ENCODE measurements at places on chromosomes 6 and 20.
A peak's percentile ranks its signal among the peaks of the same experiment; 100 is the strongest.

- no peak for DNase-seq
Measured at GRCh38 chr20:52275181-52275691, 83.7 kb upstream of the ZFP64 start.

GRCh38 chr6:44030812-44031454 lies 96.3 kb downstream of the MRPL14 start:
- no peak for DNase-seq

DNA sequence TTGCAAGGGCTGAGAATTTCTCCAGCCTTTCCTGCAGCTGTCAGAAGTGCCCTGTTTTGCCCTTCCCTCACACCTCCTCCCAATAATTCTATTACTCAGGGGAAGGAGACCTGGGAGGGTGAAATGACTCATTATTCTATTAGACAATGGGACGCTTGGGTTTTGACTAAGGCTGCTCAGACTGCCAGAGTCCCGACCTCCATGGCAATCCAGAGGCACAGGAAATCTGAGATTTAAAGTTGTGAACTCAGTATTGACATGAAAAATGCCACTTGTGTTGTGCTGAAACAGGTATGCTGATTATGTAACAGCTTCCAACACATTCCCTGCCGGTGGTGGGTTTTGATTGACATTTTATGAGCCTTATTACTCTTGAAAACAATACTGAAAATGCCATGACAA lies 625.9 kb upstream of the FLRT3 start:
- DNase-seq, result no peak

- DNase-seq, result no peak
Measured at GRCh38 chr6:157106487-157106886, 216.8 kb downstream of the TMEM242 start.

DNA sequence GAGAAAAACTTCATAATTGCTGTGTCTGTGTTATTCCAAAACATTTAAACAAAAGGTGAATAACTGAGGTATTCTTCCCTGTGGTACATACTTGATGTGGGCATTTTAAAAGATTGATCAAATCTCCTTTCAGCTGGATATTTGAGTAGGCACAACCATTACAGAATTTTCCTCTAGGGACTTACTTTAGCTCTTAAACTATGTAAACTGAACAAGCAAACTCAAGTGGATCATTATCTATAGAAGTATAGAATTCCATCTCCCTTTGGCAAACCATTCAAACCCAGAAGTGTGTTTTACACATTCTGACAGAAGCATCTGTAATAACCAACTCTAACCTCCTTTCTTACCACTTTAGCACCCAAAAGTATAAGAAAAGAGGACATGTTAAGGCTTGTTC lies 241.4 kb downstream of the ESR1 start:
- no peak for DNase-seq

DNA sequence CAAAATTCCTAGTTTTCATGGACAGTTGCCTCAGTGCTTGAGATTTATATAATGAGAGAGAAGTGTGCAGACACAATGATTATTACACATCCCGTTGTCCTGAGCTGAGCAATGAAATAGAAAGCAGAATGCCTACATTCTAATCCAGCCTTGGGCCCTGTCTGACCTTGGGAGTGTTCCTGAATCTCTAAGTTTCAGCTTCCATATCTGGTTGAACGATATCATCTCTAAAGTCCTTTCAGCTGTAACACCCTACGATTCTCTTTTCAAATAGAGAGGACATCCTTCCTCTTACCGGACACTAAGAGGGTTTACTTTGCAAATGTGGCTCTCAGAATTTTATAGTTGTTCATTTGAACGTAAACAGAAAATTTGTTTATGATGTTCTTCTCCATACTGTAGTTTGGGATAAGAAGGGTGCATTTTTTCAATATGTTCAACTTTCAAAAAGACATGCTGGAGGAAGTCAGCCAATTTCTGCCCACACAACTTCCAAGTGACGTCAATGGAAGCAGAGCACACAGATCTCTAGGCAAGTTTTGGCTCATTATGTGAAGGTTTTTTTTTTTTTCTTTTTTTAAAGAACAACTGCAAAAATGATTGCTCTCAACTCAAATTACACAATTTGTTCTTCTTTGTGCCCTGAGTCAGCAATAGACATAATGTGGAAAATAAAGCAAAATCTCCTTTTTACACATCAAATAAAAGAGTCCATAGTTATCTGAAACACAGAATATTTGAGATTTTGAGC lies 50.4 kb downstream of the PDE7B start:
- DNase-seq, result no peak

DNA sequence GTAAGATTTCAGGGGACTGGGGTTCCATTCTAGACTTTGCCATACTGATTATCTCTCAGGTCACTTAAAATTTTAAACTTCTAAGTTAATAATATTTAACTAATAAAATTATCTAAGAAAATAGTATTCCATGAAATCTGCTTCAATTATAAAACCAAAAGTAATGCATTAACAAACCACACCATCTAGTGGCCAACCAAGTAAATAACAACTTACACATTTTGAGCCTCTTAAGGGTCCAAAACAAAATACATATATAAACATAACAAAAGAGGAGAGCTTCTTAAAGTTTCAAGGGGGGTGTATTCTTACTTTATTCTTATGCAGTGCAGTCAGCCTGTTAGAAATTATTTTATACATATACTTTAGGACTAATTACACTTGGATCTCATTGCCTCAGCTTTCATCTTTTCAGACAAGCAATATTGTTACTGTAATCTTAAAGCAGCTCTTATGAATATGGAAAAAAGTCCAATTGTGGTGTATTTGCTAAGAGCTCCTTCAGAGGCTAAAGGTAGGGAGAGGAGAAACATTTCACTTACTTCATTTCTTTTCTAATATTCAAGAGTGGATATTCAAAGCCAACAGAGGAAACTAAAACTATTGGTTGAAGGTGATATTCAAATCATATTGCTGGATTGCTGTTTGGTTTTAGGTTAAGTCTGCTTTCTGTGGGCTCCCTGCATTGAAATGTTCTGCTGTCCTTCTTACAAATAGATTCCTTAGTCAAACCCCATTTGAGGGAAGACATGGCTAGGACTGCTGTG lies 199.7 kb upstream of the SIM1 start:
- peak; percentile 62 for DNase-seq

GRCh38 chr20:33733654-33734576 lies 2.1 kb downstream of the ZNF341 start:
- peak; percentile 71 for DNase-seq

DNA sequence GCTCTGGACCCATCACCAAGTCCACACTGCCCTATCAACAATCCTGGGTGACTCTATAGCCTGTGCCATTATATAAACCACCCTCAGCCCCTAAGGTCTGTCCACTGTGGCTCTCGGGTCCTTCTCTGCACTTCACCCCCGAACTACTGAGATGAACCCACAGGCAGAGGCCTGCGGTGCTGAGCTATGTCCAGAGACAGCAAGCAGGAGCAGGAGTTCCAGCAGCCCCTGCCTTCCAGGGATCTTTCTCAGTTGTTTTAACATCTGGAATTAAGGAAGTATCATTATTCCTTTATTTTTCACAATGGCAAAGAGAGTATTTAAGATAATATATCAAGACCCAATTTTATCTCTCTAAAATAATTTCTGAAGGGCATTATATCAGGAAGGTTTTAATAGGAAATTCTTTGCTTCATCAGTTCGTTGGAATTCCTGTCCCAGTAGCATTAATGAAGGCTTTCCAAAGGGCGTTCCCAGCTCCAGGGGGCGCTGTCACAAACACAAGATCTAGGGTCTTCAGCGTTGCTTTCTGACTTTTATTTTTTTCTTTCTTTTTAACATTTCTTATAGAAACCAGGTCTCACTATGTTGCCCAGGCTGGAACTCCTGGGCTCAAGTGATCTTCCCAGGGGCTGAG lies 27.3 kb downstream of the RRBP1 start:
- DNase-seq, result no peak

- no peak for DNase-seq
Measured at GRCh38 chr20:58544891-58545290, 29.7 kb upstream of the APCDD1L start.

DNA sequence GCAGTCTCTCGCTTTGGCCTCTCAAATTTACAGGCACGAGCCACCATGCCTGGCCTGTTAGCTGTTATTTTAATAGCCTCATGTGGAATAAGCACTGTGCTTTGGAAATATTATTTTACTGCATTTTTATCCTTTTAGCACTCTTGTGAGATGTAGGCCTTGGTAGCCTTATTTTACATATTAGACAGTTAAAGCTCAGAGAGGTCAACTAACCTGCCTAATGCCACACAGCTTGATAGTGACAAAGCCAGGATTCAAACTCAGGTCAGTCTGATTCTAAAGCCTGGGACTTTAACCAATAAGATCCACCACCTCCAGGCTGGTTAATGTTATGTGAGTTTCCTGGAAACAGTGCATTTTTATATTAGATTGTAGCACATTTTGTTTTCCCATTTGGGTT lies 9.5 kb downstream of the TNFAIP3 start:
- DNase-seq, result no peak

- no peak for DNase-seq
Measured at GRCh38 chr6:21845018-21845417, 251.5 kb downstream of the SOX4 start.

DNA sequence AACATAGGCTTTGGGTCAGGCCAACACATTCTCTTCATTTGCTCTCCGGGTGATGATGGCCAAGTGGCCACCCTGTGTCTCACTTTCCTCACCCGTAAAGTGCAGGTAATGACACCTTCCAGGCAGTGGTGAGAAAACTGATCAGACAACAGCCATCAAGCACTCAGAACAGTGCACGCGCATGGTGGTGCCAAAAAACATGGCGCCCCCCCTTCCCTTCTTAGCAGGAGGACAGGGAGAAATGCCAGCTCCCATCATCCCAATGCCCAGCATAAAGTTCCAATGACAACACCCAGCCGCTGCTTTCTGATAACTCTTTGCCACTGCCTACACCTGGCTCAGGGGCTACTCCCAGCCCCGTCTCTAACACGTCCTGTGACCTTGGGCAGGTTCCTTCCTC lies 8.4 kb downstream of the BPIFB1 start:
- DNase-seq, result no peak

DNA sequence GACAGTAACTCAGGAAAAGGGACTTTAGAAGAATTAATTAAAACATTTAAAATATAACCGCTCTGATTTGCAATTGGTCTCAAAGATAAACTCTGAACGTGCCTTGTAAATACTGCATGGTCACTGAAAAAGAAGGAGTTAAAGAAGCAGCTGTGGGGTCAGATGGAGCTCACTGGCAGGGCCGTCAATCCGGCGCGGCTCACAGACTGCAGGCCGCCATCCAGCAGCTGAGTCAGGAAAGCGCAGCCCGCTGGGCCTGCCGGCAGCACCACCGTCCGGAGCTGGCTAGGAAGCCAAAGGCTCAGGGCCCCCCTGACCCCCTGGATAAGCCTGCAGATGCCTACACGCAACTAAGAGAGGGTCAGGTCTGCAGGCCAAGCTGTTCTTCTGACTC lies 54.2 kb upstream of the FRMD1 start:
- DNase-seq, result no peak

GRCh38 chr6:25934156-25934555 lies 3.7 kb upstream of the SLC17A2 start:
- DNase-seq, result no peak

DNA sequence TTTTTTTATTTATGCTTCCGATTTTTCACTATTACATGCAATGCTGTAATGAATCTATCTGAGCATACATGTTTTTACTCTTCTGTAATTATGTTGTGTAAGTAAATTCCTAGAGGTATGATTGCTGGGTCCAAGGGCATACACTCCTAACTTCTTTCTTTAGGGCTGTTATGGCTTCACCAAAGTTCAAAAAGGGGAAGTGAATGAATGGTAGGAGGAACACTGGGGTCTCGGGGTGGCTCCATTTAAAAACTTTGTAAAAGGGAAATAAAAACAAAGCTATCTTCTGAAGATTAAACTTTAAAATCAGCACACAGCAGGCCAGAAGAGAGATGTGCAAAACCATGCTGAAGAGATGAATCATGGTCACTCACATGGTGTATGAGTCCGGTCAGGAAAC lies 289.1 kb upstream of the SUPT3H start:
- DNase-seq, result peak; percentile 65

DNA sequence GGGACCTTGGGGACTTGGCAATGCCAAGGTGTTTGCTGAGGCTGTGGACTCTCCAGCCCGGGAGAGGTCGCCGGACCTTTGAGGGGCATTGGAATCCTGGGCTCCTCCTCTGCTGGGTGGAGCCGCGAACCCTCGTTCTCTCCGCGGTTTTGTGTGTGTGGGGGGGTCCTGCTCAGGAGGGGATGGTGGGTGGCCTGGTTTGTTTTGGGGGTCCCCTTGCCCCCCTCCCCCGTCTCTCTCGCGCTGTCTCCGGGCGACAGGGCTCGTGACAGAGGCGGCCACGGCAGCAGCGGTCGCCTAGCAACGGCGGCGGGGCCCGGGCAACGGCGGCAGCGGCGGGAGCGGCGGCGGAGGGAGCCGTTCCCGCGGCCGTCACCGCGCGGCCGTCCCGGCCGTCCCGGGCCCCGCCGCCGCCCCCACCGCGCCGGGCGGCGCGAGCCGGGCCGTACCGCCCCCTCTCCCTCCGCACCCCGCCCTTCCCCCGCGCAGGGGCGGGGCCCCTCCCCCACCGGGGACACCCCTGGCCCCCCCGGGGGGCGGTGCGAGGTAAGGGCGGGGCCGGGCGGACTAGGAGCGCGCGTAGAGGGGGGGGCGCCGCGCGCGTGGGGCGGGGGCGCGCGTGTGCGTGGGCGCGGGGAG lies 7.8 kb downstream of the SYNGAP1 start:
- DNase-seq, result peak; percentile 68

DNA sequence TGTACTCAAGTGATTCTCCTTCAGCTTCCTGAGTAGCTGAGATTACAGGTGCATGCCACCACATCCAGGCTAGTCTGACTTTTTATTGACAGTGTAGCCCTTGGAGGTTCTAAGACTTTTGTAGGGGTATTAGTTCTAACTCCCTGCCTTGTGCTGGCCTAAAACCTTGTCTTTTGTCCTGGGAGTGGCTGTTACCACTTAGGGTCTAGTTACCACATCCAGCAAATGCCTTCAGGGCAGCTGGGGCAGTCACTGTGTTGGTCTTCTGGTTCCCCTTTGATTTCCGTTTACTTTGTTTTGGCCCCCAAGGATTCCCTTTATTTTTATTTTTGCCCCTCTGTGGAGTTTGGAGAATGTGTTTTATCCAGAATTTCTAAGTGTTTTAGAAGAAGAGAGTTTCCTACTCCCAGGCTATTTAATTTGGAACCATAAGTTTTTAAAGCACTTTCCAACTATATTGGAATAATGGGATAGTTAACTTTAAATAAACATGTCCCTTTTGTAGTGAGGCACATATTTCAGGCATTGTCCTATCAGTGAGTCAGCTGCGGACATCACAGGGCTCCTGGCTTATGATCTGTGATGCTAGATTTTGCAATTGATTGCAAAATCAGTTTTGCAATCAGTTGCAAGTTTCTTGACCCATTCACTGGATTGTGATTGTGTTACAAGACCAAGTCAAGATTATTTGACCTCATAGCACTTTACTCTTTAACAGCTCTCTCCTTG lies 25.0 kb downstream of the IL22RA2 start:
- peak; percentile 57 for DNase-seq

- no peak for DNase-seq
Measured at GRCh38 chr20:10922506-10922905, 248.7 kb upstream of the JAG1 start.
